ENCODE measurements at places on chromosomes 16 and 17.
A peak's percentile ranks its signal among the peaks of the same experiment; 100 is the strongest.

DNA sequence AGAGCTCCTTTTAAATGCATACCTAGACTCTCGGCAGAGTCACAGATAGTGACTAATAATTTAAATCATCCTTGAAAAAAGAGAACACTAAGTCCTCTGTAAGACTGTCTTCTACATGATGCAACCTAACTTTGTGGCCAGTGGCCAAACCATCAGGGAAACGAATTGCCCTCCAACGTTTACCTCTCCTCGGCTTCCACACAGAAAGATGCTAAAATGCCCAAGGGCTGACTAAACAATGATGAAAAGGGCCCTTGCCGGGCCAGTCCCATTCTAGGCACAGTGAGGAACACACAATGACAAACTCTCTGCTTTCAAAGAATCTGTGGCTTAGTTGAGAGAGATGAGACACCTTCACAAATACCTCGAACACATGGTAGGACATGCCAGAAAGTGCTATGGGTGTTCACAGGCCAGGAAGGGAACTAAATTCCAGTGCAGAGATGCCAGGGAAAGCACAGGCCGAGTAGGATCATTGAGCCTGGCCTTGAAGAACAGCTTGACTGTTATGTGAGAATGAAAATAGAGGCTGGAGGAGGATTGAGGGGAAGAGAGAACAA is 35.3 kb upstream of the PITPNM3 start:
- DNase-seq = no peak

DNA sequence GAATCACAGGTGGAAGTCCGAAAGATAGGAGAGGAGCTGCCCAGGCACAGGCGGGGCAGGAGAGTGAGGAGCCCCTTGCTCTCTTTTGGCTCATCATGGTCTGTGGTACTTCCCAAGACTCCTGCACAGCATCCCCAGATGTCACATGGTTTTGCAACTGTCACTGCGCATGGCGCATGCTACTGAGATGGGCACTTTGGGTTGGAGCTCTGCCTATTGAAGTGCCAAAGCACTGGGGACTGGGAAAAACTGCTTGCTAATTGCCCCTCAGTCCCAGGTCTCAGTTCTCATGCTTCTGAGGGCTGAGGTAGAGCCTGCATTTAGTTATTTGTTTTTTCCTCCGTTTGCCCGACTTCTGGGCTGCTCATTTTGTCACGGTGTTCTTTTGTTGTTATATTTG is 156.8 kb upstream of the CDH13 start:
- DNase-seq = no peak

DNA sequence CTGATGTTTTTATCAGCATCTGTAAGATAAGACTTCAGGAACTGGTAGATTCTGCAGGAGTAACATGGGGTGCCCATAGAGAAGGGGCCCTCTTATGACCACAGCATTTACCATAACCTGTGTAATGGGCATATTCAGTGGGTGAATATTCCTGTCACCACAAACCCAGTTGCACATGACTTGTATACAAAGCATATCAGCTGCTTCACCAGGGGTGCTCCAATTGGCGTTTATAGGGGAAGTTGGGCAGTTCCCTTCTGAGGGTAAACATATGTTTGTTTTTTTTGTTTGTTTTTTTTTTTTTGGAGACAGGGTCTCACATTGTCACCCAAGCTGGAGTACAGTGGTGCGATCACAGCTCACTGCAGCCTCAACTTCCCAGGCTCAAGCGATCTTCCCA is 11.5 kb upstream of the ZG16 start:
- no peak for DNase-seq

- no peak for DNase-seq
Measured at GRCh38 chr16:75197522-75198134, 9.3 kb downstream of the CTRB2 start.

DNA sequence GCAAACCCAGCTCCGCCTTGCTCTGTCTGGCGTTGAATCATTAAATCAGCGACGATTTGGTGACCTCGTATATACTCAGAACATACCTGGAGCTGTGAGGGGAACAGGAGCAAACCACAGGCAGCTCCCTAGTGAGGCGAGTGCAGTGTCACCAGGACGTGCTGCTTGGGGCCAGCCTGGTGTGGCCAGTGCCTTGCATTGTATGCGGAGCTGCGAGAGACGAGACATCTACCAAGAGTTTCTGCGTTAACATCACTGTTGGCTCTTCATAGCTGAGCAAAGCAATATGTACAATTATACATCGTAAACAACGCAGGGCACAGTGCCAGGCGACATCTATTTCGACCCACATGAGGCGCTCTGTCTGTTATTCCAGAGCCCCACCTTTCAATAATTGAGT is 27.9 kb downstream of the MINK1 start:
- no peak for DNase-seq

DNA sequence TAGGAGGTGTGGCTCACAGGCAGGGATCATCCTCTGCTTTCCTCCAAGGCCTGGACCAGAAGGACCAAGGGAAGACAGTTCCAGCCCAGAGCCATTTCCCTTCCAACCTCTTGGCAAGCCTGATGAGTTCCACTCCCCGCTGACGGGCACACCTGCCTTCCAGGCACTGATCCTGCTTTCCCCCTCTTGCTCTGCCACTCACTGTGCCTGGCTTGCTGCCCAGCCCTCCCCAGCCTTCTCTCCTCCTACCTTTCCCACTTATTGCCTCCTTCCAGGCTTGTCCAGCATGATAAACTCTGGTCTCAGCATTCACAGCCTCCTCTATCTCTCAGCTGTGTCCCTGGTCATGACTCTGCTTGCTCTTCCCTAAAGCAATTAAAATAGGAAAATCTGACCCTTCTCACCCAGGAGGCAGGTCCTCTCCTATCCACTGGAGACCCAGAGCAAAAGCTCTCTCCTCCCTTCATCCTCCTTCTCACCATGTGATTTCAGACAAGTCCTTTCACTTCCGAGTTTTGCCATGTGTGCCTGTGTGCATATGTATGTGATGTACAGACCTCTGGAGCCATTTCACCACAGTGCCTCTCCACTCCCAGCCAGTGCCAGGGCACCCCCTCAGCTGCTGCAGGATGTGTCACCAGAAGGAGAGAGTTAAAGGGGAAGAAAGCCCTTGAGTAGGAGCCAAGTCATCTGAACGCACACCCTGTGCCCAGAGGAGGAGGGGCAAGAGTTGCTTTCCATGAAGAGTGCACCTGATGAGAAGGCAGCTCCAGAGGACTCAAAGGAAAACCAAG is 13.4 kb upstream of the TMEM170A start:
- no peak for DNase-seq

DNA sequence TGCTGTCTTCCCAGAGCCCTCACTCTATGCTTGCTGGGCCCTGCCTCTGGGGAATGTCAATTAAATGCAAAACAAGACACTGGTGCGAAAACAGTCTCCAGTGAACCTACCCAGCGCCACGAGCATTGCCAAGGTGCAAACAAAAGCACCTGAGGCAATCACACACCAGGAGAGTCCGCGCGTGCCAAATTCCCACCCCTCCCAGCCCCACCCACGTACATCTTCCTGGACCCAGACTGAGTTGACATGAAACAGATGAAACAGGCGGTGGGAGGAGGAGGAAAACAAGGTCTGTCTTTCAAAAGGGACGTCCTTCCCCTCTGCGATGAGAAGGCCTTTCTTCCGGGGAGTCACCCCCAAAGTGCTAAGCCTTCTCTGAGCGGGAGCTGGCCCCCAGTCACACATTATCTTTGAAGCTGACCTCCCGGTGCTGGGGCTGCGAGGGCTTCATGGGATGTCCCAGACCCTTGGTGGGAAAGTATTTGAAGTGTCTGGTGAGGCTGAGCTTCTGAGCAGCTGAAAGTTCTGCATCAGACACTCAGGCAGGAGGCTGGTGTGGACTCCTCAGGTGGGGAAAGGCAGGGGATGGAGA is 200.4 kb downstream of the AXIN2 start:
- no peak for DNase-seq

DNA sequence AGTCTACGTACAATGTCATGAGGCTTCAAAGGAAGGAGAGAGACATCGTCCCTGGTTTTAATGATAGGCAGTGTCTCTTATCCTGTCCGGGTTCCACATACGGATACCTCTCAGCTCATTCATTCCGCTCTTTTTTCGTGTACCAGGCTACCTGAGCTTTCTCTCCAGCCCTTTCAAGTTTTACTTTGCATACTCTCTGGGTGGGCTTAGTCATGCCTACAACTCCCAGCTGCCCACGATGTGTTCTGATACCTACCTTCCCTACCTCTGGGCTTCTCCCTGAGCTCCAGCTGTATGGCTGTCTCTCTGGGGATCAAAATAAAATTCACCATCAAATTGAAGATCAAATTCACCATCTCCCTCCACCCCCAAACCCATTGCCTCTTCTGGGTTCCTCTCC is 354.0 kb upstream of the EEF2KMT start:
- no peak for DNase-seq

- no peak for DNase-seq
Measured at GRCh38 chr17:28717578-28718332, at the start of gene RAB34. TSS of gene RAB34 (minus strand) at chr17:28717868. CDS start at chr17:28717266, 602 bp downstream.

DNA sequence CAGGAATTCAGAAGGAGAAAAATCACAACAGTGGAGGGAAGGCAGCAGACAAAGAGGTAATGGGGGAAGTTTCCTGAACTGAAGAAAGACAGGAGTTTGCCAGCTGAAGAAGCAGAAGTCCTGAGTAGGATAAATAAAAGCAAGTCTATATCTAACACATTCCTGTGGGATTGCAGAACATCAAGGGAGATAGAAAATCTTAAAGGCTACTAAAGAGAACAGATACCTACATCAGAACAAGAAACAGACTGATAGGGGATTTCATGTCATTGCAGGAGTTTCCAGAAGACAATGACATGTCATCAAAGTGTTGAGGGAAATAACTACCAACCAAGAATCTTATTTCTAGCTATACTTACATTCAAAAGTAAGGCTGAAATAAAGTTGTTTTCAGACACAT is 21.3 kb upstream of the CRYBA1 start:
- DNase-seq = no peak

- DNase-seq = peak; percentile 30
Measured at GRCh38 chr16:50602531-50603205, 54.5 kb downstream of the NKD1 start.

GRCh38 chr16:15865742-15866141 is 8.9 kb upstream of the MYH11 start:
- DNase-seq = no peak

- DNase-seq = no peak
Measured at GRCh38 chr17:72724267-72724666, 368.2 kb downstream of the SLC39A11 start.

- no peak for DNase-seq
Measured at GRCh38 chr16:84821179-84821578, 1.4 kb downstream of the CRISPLD2 start.

- DNase-seq = no peak
Measured at GRCh38 chr16:47574091-47575054, 113.2 kb downstream of the PHKB start.

GRCh38 chr16:85179344-85180046 is 67.2 kb upstream of the CIBAR2 start:
- no peak for DNase-seq

GRCh38 chr16:890217-890616 is 80.6 kb downstream of the LMF1 start:
- DNase-seq = no peak

DNA sequence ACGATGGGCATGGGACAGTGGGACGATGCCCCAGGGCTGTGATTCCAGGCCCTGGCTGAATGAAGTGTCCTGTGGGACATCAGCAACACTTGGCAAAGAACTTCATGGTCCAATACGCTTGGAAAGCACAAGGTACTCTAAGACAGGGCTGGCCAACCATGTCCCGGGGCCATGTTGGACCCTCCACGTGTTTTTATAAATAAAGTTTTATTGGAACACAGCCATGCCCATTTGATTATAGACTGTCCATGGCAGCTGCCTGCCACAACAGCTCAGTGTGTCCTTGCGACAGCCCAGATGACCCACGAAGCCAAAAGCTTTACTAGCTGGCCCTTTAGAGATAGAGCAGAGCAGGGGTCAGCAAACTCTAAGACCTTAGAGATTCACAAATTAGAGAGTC is 282.1 kb downstream of the C16orf95 start:
- DNase-seq = no peak

GRCh38 chr17:1960545-1960912 is 64.6 kb downstream of the RTN4RL1 start:
- DNase-seq = no peak

DNA sequence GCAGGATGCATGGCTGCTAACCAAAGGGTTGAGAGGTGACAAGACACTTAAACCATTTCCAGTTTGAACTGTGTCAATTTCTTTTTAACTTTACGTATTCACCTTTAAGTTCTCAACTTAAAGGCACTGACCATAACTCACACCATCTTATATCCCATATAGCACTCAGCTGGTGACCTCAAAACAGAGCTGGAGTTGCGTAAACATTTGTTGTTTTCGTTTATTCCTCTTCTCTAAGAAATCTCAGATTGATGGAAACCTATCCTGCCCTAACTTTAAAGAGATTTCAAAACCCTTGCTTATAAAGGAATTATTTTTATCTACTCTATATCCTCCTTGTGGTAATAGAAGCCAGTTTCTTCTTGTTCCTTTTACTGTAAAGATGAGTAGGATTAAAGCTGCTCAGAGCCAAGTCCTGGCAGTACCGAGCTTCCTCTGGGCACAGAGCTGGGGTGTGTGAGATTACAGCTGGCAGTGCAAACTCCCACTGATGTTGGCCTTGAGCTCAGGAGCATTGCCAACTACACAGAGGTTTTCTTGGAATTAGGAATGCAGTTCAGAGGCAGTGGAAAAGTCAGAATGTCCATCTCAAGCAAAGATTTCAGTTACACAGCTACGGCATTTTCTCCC is 1.3 kb downstream of the KCTD2 start:
- DNase-seq = no peak

DNA sequence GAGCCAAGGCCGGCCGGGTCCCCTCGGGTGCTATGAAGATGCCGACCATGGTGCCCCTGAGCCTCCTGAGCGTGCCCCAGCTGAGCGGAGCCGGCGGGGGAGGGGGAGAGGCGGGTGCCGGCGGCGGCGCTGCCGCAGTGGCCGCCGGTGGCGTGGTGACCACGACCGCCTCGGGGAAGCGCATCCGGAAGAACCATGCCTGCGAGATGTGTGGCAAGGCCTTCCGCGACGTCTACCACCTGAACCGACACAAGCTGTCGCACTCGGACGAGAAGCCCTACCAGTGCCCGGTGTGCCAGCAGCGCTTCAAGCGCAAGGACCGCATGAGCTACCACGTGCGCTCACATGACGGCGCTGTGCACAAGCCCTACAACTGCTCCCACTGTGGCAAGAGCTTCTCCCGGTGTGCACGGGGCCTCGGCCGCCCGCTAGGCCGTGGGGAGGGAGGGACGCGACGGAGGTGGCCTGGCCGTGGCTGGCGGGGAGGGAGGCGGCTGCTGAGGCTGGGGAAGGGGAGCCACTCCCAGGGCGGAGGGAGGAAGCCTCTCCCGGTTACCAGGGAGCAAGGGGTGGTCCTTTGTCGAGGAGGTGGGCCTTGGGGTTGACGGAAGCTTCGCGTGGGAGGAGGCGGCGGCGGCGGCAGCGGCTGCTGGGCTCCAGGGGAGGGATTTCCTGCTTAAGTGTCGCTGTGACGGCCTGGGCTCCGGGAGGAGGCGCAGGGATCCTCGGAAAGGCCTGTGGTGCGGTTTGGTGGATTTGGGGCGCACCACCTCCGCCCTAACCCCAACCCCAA is 1.3 kb downstream of the MAZ start:
- DNase-seq = peak; percentile 89

All from activated CD8-positive, alpha-beta memory T cell treated with anti-CD3 and anti-CD28 coated beads, Interleukin-2, amount 50 U/mL, for 4 hours (primary cell).